ENCODE measurements at places on chromosomes 5 and 9. TPM values are rescaled to one million over a fixed set of nuclear protein-coding genes. Genes with fewer than 3 reads are reported as not detected.
A peak's percentile ranks its signal among the peaks of the same experiment; 100 is the strongest.

DNA sequence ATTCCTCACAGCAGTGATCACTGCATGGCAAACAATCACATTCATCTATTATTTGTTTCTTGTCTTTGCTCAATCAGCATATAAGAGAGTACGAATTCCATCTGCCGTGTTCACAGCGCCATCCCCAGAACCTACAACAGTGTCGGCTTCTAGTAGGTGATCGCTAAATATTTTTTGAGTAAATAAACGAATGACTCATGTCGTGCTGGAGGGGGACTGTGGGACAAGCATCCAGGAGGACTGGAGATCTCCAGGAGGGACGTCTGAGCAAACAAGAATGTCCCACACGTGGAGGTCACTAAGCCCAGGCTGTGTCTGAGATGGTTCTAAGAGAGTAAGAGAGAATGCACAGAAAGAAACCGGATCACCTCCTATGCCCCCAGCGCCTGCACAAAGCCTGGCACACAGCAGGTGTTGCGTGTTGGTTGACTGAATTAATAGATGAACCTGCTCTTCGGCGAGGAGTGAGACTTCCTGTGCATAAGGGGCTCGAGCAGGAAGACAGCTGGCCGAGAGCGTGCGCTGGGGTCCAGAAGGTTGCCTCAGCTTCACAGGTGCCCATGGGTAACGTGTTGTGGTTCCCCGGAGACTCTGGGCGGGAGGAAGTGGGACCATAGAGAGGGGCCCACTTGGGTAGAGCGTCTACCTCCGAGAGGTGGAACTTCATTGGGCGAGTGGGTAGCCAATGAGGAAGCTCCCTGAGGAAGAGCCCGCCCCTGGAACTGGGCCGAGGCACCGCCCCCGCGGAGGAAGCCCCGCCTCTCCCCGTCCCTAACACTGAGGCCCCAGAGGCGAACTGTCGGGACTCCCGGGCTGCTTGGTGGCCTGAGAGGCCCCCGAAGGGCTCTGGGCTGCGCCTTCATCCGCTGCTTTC, 193.0 kb downstream of the MELK start:
- DNase-seq: peak; percentile 90
- H3K27me3 ChIP-seq: no peaks in the 10 kb centered on the region

DNA sequence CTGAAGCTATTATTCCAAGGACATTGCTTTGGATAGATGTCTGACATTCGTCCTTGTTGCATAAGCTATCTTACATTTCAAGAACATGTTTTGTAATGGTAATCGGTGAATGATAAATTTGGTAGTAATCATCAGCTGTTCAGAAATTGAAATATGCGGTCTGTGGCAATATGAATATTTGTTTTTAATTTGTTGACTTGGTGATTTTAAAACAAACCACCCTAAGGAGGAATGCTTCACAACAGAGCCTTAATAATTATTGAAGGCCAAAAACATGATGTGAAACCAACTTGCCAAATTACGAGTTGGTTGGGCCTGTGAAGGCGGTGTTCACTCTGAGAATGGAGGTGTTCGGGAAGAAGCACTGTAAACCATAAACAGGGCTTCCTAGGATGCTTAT, 149.7 kb upstream of the TUT7 start:
- H3K27me3 ChIP-seq: peaks cover 4% of the 10 kb centered on the region
- DNase-seq: no peak
- H3K4me3 ChIP-seq: no peak overlapping the region
- no peaks in the 10 kb centered on the region for H3K36me3 ChIP-seq
- no peaks in the 10 kb centered on the region for H3K4me1 ChIP-seq

OTP gene
- not detected for total RNA-seq

DNA sequence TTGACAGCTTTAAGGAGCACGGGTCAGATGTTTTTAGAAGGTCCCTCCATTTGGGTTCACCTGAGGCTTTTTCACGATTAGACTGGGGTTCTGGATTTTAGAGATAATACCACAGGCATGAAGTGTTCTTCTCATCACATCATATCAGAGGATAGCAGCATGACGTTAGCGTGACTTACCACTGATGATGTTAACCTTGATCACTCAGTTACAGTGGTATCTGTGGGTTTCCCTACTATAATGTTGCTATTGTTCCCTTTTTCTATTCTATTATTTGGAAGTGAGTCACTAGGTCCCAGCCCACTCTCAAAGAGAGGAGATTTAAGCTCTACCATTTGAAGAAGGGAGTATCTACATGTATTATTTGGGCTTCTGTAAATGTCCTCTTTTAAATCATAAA, 300.0 kb downstream of the MAST4 start:
- peaks cover 4% of the 10 kb centered on the region for H3K27me3 ChIP-seq
- H3K36me3 ChIP-seq: no peaks in the 10 kb centered on the region
- H3K4me3 ChIP-seq: no peak overlapping the region
- H3K4me1 ChIP-seq: no peaks in the 10 kb centered on the region
- no peak overlapping the region for H3K27ac ChIP-seq

All from CD4-positive, CD25-positive, alpha-beta regulatory T cell (primary cell).